ENCODE measurements at places on chromosomes 13 and 19.

GRCh38 chr13:29994911-29995595, 144.6 kb upstream of the UBL3 start:
- no peak for DNase-seq

- no peak for DNase-seq
Observed at GRCh38 chr19:21587549-21587948, 82.1 kb downstream of the ZNF429 start.

- no peak for DNase-seq
Observed at GRCh38 chr13:80824229-80824628, 483.3 kb upstream of the SPRY2 start.

GRCh38 chr19:36009220-36009619, 607 bp upstream of the SYNE4 start:
- DNase-seq, result peak; percentile 30

GRCh38 chr13:59750860-59751259, 412.9 kb downstream of the DIAPH3 start:
- DNase-seq, result peak; percentile 27

DNA sequence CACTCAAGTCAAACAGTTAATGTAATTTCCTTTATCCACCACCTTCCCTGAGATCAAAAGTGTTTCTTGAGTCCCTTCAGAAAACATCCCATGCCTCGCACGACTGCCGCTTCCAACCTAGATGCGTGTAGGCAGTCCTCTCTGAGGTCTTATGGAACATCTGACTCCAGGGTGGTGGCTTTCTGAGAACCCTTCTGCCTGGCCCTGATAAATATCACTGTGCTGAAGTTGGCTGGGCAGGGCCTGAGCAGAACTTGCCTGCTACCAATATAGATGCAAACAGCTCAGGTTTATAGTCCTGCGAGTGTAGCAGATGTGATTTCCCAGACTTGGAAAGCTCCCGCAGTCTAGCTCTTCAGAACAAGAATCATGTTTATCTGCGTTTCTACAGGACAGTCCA, 61.1 kb upstream of the GPR12 start:
- no peak for DNase-seq

GRCh38 chr13:84137292-84137691, 255.0 kb upstream of the SLITRK1 start:
- DNase-seq, result no peak

DNA sequence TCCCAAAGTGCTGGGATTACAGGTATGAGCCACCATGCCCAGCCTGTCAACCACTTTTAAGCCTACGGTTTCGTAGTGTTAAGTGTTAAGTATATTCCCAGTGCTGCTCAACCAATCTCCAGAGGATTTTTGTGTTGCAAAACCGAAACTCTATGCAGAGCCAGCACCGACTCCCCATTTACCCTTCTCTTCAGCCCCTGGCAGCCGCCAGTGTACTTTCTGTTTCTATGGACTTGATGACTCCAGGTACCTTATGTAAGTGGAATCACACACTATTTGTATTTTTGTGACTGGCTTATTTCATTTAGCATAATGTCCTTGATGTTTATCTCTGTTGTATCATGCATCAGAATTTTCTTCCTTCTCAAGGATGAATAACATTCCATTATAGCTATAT, 1.1 kb downstream of the SULT2A1 start:
- no peak for DNase-seq

Measured in progenitor cell of endocrine pancreas (in vitro differentiated cells).